ENCODE measurements at places on chromosomes 13 and 19.

DNA sequence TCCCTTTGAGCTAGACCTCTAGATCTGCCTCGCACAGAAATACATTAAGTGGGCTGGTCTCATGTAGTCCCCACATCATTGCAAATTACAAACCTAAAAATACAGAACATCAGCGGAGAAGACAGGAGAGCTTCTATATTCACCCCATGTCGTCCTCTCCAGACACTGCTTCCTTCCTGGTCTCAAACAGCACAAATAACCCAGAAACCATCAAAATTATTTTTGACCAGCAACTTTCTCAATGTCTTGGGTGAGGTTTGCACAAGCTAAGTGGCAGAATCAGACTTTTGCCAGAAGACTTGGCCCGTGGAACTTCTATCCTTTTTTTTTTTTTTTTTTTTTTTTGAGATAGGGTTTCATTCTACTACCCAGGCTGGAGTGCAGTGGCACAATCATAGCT lies 28.2 kb downstream of the CLEC17A start:
- no peak for DNase-seq

GRCh38 chr13:50080911-50081678 lies 65.9 kb downstream of the KCNRG start:
- peak; percentile 64 for DNase-seq

GRCh38 chr13:79283742-79284141 lies 122.3 kb downstream of the RBM26 start:
- no peak for DNase-seq

DNA sequence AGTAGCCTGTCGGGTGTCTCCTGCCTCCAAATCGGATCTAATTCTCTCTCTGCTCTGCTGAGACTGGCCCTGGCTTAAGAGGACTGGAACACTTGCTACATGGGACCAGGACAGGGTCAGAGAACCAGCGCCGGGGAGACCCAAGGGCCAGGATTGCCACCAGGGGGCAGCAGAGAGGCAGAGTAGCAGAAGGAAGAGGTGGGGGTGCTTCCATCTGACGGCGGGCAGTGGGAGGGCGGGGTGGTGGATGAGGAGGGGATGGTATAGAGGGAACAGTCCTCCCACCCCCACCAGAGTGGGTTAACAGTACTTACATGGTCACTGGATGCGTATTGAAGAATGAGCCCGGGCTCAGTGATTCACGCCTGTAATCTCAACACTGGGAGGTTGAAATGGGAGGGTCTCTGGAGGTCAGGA lies 11.9 kb downstream of the SELENOW start:
- peak; percentile 73 for DNase-seq

DNA sequence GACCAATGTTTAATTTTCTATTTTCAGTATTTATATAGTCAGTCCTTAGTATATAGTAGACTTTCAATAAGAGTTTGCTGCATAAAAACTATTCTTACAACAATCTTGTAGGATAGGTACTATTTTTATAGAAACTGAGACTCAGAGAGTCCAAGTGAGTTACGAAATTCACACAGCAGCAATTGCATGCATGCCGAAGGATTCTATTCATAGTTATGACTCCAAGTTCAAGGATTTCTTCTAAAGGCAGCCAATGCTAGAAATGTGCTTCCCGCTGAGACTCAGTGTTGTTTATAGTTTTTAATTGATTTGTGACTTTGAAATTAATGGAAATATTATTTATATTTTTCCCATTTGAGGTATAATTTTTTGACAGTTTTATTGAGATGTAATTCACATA lies 62.7 kb upstream of the CSNK1A1L start:
- no peak for DNase-seq

- DNase-seq = no peak
These were observed 66.9 kb upstream of the POSTN start for GRCh38 chr13:37665420-37665819.

DNA sequence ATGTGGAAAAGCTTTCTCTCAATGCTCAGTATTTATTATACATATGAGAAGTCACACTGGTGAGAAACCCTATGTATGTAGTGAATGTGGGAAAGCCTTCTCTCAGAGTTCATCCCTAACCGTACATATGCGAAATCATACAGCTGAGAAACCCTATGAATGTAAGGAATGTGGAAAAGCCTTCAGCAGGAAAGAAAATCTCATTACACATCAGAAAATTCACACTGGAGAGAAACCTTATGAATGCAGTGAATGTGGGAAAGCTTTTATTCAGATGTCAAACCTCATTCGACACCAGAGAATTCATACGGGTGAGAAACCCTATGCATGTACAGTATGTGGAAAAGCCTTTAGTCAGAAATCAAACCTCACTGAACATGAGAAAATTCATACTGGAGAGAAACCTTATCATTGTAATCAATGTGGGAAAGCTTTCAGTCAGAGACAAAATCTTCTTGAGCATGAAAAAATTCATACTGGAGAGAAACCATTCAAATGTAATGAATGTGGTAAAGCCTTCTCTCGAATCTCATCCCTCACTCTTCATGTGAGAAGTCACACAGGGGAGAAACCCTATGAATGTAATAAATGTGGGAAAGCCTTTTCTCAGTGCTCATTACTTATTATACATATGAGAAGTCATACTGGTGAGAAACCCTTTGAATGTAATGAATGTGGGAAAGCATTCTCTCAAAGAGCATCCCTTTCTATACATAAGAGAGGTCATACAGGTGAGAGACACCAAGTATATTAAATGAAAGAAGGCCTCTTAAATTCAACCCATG lies 34.4 kb downstream of the ZNF568 start:
- no peak for DNase-seq

DNA sequence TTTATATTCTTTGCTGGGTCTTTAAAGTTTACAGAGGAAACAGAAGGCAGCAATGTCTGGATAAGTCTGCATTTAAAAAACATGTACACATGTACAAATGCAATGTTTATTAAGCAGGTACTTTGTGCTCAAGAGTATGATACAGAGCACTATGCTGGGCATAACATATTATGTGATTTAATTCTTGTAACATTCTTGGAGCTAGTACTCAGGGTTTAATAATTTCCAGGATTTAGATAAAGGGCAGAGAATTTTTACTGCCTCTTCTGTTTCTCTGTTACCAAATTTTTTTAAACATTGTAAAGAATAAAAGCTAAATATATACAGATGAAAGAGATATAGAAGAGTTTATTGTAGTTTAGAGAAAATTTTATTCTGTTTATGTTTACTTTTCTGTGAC lies 152.7 kb downstream of the ZNF737 start:
- no peak for DNase-seq
